RWPE2 (cell line): ENCODE measurements at places on chromosomes 2 and 18.
A peak's percentile ranks its signal among the peaks of the same experiment; 100 is the strongest.

DNA sequence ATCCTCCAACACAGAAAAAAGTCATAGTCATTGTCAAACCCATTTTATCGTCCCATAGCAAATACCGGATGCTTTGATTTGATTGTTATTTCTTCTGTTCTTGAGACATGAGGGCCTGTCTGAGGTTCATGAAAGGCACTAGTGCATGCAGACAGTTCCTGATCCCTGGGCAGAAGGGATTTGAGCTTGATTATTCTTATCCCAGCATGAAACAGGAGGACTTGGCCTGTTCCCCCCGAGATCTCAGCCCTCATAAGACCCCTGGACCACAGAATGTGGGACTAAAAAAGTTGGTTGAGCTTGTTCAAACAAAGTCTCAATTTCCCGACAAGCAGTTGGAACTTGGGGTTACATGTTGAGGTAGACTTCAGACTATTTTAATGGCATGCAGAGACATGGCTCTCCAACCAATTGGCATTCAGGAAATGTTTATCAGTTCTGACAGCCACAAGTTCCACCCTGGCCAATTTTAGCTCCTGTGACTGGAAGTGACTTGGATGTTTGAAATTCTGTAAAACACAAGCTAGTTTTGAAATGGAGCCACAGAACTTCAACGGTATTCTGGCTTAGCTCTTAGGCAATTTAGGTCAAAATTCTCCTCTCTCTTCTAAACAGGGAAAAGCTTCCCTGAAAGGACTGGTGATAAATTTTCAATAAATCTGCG, 366.9 kb upstream of the SLC14A2 start:
- H3K4me1 ChIP-seq = no peaks in the 10 kb centered on the region
- H3K27me3 ChIP-seq = no peaks in the 10 kb centered on the region
- no peak overlapping the region for H3K27ac ChIP-seq
- no peaks in the 10 kb centered on the region for H3K36me3 ChIP-seq
- no peak overlapping the region for H3K4me3 ChIP-seq
- DNase-seq = no peak

GRCh38 chr18:5983488-5983887, 88.2 kb upstream of the TMEM200C start:
- no peaks in the 10 kb centered on the region for H3K27me3 ChIP-seq
- H3K4me3 ChIP-seq = no peak overlapping the region
- H3K36me3 ChIP-seq = no peaks in the 10 kb centered on the region
- H3K4me1 ChIP-seq = no peaks in the 10 kb centered on the region

- DNase-seq = no peak
- H3K36me3 ChIP-seq = no peaks in the 10 kb centered on the region
- peak overlapping the region; percentile 48 for H3K27ac ChIP-seq
- no peaks in the 10 kb centered on the region for H3K27me3 ChIP-seq
Observed at GRCh38 chr2:99881901-99882591, 260.3 kb downstream of the AFF3 start.

- peaks cover 12% of the 10 kb centered on the region; the same call in 1 of the 2 replicates for H3K36me3 ChIP-seq
- no peak for DNase-seq
- H3K4me3 ChIP-seq = no peak overlapping the region
- no peaks in the 10 kb centered on the region for H3K4me1 ChIP-seq
- no peak overlapping the region for H3K27ac ChIP-seq
Observed at GRCh38 chr2:237512774-237513466, 25.9 kb downstream of the MLPH start.

GRCh38 chr2:128520340-128520739, 201.7 kb upstream of the HS6ST1 start:
- H3K4me3 ChIP-seq = no peak overlapping the region
- H3K27ac ChIP-seq = no peak overlapping the region
- DNase-seq = no peak
- H3K27me3 ChIP-seq = no peaks in the 10 kb centered on the region

- peak overlapping the region; percentile 62 for H3K27ac ChIP-seq
- DNase-seq = no peak
- H3K4me1 ChIP-seq = no peaks in the 10 kb centered on the region
- H3K4me3 ChIP-seq = peak overlapping the region; percentile 57
- no peaks in the 10 kb centered on the region for H3K27me3 ChIP-seq
Observed at GRCh38 chr2:219159771-219160185, 837 bp downstream of the NHEJ1 start.

DNA sequence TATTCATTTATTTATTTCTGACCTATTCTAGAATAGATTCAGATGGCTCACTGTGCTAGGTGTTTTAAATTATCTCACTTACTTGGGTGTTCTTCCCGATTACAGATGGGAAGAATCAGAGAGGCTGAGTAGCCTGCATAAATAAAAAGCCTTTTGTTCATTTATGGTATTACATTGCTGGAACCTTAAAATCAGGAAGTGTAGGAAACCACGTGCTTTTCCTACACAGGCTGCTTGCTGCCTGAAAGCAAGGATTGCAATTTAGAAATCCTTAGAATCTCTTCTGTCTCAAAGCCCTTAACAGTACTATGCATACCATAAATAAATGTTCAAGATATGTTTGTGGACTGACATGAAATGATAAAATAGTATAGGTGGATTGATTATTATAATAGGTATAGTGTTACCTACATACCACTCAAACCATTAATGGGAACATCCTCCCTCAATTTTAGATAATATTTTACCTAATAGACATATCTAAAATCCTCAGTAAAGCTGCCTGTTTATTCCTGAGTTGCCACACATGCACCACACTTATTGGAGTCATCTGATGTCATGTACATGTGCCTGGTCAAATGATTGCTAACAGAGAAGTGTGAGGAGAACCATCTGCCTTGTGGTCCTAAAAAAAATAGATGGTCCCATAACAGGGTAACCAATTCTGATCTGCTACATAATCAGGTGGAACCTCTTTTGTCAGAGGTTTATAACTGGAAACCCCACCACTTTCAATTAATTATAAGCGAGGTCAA, 73.5 kb upstream of the C2orf15 start:
- H3K27ac ChIP-seq = no peak overlapping the region
- H3K4me1 ChIP-seq = no peaks in the 10 kb centered on the region
- DNase-seq = no peak
- H3K36me3 ChIP-seq = no peaks in the 10 kb centered on the region

- H3K4me1 ChIP-seq = peaks cover 2% of the 10 kb centered on the region
- no peak overlapping the region for H3K4me3 ChIP-seq
- no peaks in the 10 kb centered on the region for H3K27me3 ChIP-seq
- no peak overlapping the region for H3K27ac ChIP-seq
- H3K36me3 ChIP-seq = peaks cover 24% of the 10 kb centered on the region
Observed at GRCh38 chr2:36993841-36994620, 27.7 kb upstream of the STRN start.

GRCh38 chr2:160687629-160688028, 194.0 kb upstream of the RBMS1 start:
- DNase-seq = no peak
- H3K4me1 ChIP-seq = no peaks in the 10 kb centered on the region
- no peak overlapping the region for H3K4me3 ChIP-seq
- no peaks in the 10 kb centered on the region for H3K27me3 ChIP-seq
